CD4-positive, alpha-beta memory T cell (primary cell): ENCODE measurements at places on chromosomes 16 and 17. TPM values are rescaled to one million over a fixed set of nuclear protein-coding genes. Genes with fewer than 3 reads are reported as not detected.

DNA sequence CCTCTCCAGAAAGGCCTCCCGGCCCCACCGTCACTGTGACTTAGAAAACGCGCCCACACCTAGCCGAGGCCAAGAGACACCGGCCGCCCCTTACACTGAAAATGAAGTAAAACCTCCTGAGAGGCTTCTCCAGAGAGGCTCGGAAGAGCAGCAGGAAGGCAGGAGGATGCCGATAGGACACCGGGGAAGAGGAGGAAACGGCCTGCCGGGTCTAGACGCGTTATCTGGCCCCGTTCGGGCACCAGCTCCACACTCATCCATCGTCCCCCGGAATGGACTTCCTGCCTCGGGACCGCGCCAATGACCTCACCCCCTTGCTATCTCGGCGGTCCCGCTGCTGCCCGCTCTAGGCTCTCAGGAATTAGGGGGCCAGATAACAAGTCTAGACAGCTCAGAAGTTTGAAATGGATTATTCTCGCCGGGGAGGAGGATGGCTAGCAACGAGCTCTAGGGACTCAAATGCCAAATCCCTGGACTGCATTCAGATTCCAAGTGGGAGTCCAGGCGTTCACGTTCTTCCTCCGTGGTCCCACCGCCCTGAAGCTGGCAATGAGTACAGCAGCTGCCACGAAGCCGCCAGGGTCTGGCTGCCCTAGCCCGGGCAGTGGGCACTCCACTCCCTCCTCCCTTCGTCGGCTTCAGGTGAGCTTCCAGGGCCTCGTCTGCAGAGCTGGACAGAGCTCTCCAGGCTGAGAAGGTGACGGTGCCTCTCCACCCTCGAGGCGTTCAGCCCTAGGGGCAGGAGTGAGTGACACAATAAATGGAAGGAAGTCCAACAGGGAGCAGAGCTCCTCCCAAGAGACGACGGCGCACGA is 350.9 kb downstream of the FOXL1 start:
- no peak for DNase-seq

GRCh38 chr17:48676963-48677558 is 45.3 kb downstream of the PRAC1 start:
- DNase-seq = no peak

DNA sequence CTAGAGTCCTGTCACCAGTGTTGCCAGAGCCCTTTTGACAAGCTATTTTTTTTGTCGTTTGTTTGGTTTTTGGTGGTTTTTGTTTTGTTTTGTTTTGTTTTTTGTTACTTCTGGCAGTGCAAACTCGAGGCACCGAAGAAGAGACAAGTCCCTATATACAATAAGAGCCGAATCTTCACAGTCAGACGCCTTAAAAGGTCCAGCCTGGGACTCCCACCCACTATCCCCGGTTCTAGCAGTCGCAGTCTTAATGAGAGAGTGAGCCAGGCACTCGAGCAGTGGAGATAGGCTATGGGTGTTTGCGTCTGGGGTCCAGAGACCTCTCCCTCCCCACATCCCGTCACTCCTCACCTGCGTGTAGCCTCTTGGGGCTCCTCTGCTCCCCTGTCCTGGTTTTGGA is 1.9 kb downstream of the OR1F1 start:
- no peak for DNase-seq

Gene NDRG4
- 1.3 TPM for total RNA-seq

Gene DNAH3
- not detected for total RNA-seq
